Renal cortex interstitium (tissue), 15 donors: ENCODE measurements at places on chromosomes 7 and 10. TPM values are rescaled to one million over a fixed set of nuclear protein-coding genes. Genes with fewer than 3 reads are reported as not detected.

- DNase-seq: no peak
Observed at GRCh38 chr10:9554321-9554720, 1463.4 kb upstream of the CELF2 start.

The NEUROG3 gene
- polyA plus RNA-seq: not detected

The LGI1 gene
- polyA plus RNA-seq: 4.2 TPM

- DNase-seq: no peak
Observed at GRCh38 chr7:80932536-80932935, 13.7 kb upstream of the SEMA3C start.

DNA sequence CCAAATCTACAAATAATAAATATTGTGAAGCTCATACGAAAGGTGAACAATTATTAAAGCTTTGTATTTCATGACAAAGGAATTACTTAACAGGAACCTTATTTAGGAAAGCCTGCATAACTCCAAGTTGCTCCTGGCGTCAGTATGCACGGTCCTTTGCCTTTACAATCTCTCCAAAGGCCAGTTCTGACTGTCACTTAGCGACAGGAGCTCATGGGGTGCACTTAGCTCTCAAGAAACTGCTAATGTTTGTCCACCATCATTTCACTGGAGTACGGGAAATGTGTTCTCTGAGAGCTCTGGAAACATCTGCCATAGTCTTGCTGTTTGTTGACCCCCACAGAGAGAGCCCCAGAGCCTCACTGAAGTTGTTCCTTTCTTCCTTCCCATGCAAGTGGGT lies 781.5 kb upstream of the POM121L12 start:
- DNase-seq: no peak
